ENCODE measurements at places on chromosomes 5 and 9. TPM values are rescaled to one million over a fixed set of nuclear protein-coding genes. Genes with fewer than 3 reads are reported as not detected.

GRCh38 chr5:127425868-127426267, 91.6 kb upstream of the PRRC1 start:
- no peak for DNase-seq

DNA sequence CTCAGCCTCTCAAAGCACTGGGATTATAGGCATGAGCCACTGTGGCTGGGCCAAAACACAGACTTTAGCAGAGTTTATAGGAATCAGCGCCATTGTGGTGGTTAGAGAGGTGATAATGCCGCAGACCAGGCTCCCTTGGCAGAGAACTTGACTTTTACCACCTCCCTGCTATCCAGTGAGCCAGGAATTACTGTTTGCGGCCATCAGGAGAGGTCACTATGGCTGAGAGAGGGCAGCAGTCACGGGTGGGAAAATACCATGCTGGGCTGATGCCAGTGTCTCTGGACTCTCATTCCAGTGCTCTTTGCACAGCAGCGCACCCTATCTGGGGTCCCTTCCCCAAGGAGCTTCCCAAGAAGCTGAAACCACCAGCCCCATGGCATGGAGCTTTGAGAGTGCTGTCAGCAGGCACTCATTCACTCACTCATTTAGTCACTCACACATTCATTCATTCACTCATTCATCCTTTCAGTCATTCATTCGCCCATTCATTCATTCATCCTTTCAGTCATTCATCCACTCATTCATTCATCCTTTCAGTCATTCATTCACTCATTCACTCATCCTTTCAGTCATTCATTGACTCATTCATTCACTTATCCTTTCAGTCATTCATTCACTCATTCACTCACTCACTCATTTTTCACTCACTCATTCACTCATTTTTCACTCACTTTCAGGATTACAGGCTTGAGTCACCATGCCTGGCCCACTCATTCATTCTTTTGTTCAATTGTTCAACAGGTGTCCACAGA, 27.3 kb upstream of the RNU6ATAC start:
- peak; percentile 65 for DNase-seq

Gene CNTLN
- total RNA-seq = 4.0 TPM

GRCh38 chr5:111461255-111461671, 51.1 kb downstream of the STARD4 start:
- no peak for DNase-seq

GRCh38 chr5:163563112-163563511, 57.7 kb downstream of the MAT2B start:
- no peak for DNase-seq

DNA sequence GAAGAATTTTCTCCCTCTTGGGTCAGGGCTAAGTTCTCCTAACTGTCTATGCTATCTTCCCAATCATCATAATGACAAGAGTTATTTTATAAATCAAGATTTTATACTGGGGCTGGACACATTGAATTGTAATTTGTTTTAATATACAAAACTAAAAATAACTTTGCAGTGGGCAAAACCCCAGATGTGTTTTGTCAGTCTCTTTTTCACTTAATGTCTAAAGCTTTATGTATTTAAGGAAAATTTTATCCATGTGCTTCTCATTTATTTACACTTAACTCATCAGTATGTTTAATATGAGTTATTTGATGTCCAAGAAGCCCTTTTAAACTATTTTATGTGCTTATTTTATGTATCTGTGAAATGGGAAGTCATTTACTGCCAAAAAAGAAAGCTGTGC, 362.8 kb upstream of the ADAMTSL1 start:
- no peak for DNase-seq

- DNase-seq = no peak
Observed at GRCh38 chr9:93185266-93186214, 1.6 kb downstream of the WNK2 start.

DNA sequence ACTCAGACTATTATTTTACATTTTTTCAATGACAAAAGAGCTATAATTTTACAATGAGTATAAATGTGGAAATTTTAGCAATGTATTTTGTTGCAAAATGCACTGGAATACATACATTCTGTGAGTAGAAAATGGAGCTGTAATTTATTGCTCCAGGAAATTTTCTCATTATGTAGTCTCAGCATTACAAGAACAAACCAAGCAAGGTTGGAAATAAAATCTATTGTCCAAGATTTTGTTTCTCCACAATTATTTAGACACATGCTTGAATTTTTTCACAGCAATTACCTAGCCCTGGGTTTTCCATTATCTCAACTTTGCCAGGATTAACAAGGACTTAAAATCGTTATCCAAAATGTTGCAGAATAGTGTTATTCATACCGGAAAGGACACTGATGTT, 820.1 kb downstream of the CDH12 start:
- DNase-seq = no peak

Gene MEF2C
- total RNA-seq = 2.4 TPM

DNA sequence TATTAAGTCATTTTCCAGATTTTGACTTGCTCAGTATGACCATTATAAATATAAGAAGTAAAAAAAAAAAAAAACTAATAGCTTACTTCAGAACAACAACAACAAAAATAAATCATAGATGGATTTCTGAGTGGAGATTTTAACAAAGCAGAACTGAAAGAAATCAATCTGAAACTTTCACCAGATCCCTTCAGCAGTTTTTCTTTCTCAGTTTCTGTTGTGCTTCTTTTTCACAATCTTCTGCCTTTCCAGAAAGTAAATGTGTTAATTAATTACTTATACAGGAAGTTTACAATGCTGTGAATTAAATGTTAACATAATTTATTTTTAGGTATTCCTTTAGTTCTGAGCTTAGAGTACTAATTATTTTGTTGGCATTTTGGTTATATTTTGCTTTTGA, 73.5 kb downstream of the CHSY3 start:
- no peak for DNase-seq

Gene PCDHGB3
- total RNA-seq = 7.9 TPM

GRCh38 chr5:124059200-124059599, 547.2 kb downstream of the CSNK1G3 start:
- DNase-seq = no peak

Gene PCDHGA5
- total RNA-seq = 2.2 TPM

- no peak for DNase-seq
Observed at GRCh38 chr5:45604092-45604491, 92.1 kb downstream of the HCN1 start.

Gene GAPT
- total RNA-seq = 1.6 TPM

DNA sequence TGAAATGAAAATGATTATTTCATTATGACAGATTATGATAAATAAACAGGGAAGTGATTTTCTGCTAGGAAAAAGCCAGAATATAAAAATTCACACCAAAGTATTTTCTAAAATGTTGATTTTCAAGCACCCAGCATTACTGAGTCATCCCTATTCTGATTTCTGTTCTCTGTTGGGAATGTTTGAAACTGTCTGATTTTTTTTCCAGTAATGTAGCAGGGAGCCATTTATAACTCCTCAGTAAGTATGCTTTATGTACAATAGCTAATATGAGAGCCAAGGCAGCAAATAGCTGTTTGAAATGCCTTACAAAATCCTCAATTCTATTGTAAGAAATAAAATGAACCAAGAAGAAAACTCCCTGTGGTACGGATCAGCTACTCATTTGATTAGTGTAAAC, 471.7 kb upstream of the TYRP1 start:
- DNase-seq = no peak

Gene DMRT3
- not detected for total RNA-seq

Gene CEP78
- 10.7 TPM for total RNA-seq

Gene GTF3C4
- 18.7 TPM for total RNA-seq

Gene SOHLH1
- total RNA-seq = not detected

GRCh38 chr5:132303589-132303988, 9.4 kb downstream of the SLC22A4 start:
- DNase-seq = no peak

- no peak for DNase-seq
Observed at GRCh38 chr9:131889437-131890251, 149.8 kb upstream of the RAPGEF1 start.

DNA sequence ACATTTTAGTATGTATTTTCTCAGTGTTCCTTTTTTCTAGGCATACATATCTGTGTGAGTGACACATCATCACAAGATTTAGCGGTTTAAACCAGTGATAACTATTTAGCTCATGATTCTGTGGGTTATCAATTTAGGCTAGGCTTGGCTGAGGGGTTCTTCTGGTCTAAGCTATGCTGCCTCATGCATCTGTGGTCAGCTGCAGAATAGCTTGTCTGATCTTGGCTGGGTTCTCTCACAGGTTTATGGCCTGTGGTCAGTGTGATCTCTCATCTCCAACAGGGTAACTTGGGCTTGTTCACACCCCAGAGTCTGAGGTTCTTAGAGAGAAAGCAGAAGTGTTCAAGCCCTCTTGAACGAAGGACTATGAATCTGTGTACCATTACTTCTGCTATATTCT, 363.3 kb downstream of the KDM4C start:
- no peak for DNase-seq

DNA sequence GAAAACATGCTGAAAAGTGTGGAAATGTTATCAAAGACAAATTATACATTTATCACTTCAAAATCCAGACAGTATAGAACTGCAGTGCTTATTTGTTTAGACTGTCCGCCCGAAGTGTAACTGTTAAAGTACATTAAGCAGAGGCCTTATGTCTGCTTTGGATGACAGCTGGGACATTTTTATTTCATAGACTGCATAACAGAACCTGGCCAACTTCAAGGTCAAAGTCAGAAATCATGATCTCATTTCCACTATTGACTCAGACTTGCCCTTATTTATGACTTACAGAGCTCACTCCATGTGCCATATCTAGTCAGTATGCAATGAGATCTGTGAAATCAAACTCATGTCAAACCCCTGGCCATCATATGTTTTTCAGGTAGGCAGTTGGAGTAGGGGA, 87.7 kb downstream of the RAB3C start:
- no peak for DNase-seq

DNA sequence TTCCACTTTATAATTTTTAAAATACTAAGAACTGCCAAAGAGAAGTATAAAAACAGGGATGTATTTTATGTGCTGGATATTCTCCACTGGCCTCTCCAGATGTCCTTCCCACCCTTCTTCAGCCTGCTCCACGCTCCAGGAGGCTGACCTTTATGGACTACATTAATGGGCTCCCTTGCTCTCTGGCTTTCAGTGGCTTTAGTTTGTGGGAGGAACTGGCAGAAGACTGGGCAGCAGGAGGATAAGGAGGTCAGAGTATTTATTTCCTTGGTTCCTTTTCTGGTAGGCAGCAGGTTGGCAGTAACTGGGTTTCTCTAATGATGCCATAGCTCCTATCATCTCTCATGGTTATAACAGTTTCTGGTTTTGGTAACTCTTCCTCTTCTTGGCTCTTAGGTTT, 133.9 kb downstream of the PAM start:
- no peak for DNase-seq

- peak; percentile 51 for DNase-seq
Observed at GRCh38 chr5:56585999-56586691, 229.2 kb upstream of the MAP3K1 start.

Gene PCDHA1
- not detected for total RNA-seq

Gene KIF20A
- total RNA-seq = 1.9 TPM

DNA sequence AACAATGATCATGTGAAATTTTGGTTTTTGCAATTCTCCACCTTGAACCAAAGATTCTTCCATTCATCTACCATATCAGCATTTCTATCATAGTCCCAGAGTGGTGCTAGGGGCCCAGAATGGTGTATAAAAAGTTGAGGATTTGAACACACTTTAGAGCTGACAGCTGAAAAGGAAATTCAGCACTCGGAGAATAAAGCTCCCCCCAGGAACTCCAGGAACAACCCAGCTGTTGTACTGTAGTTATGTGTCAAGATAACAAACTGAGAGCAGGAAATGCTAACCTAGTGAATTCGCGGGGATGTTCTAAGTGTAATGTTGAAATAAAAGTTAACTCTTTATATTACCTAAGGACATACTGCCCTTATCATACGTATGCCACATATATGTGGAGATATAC, 216.7 kb downstream of the NFIB start:
- no peak for DNase-seq

GRCh38 chr5:139402561-139403158, 1.2 kb downstream of the SPATA24 start:
- DNase-seq = no peak

Gene SUSD3
- 8.1 TPM for total RNA-seq

Data from lower leg skin (tissue), 4 donors.